Posterior cingulate gyrus (tissue), 11 donors: ENCODE measurements at places on chromosomes 5 and 9.
A peak's percentile ranks its signal among the peaks of the same experiment; 100 is the strongest.

DNA sequence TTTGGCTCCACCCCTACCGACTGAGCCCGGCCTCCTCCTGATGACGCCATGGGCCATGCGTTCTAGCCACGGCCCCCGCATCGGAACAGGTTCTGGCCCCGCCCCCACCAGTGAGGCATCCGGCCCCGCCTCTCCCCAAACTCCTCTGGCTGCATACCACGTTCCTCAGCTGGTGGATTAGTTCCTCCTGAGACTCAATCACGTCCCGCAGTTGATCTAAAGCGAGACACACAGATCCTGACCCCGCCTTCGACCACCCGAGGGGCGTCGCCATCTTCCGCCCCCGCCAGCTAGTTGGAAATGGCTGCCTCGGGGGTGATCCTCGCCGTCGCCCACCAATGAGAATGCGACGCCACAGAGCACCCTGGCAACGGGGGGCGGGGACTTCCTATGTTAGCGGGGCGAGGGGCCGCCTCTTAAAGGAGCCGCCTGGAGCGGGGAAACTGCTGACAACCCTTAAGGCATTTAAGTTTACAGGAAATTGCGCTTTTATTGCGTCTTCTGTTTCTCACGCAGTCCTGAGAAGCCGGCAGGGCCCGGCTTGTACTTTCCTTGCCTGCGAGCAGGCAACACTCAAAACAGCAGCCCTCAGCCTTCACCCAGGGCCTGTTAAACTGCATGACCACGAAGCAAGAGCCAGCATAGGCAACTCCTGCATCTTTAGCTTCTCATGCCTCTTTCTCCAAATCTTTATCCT lies at the start of gene SPATA24:
Gene SPATA24, minus strand, starts transcription at position 303 of the 697 bp plus-strand sequence. Its CDS starts 29 bp downstream, at position 274.
- peak; percentile 96 for DNase-seq

DNA sequence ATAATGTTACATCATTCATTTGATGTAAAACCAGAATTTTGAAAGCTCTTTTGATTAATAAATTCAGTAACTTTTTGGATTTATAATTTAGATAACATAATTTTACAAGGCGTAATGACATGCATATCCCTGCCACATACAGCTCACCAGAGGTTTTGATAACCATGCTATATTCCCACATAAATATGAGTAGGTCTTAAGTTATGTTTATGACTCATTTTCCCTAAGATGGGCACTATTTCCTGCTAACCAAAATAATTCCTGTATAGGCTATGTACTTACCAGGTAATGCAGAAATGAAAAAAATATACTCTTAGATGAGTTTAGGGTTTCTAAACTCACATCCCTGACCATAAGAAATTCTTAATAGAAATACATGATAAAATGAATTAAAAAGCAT lies 93.9 kb upstream of the EDIL3 start:
- DNase-seq = no peak

DNA sequence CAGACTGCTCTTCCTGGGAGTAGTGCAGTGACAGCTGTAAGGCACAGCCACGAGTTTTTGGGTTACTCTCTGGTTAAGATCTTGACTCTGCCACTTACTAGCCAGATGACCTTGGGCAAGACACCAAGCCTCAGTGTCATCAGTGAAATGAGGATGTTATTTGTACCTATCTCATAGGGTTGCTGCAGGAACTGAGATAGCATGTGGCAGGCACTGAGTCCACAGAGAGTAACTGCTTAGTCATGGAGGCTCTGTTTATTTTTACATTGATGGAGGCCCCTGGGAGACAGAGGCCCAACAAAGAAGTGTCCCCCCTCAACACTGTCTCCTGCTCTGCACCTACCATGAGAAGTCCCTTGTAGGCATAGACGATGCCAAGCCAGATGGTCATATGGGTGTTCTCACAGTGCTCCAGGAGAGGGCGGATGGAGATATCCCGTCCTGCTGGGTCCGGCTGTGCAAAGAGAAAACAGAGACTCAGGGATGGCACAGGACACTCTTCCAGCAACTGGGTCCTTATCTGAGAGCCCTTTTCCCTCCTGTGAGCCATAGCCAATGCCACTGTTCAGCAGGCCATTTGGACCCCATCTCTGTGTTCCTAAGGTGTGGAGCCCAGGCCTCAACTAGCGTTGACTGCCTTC lies 55.4 kb upstream of the TBC1D2 start:
- DNase-seq = no peak

DNA sequence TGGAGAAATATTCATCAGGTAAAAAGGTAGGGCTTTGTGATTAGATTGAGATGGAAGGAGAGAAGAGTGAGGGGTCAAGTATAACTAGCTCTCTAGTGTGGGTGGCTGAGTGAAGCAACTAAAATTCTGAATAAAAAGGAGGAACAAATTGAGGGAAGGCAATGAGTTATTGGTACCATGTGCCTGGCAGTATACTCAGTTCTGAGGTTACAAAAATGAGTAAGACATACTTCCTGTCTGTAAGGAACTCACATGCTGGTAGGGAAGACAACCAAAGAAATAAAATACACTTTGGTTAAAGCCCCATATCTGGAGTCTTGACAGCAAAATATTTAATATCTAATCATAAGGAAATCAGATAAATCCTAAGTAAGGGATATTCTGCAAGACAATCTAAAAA lies 476.8 kb upstream of the C9orf72 start:
- DNase-seq = no peak

GRCh38 chr5:103228061-103228460 lies 30.5 kb upstream of the MACIR start:
- no peak for DNase-seq

GRCh38 chr9:87089929-87090328 lies 142.6 kb upstream of the GAS1 start:
- no peak for DNase-seq

DNA sequence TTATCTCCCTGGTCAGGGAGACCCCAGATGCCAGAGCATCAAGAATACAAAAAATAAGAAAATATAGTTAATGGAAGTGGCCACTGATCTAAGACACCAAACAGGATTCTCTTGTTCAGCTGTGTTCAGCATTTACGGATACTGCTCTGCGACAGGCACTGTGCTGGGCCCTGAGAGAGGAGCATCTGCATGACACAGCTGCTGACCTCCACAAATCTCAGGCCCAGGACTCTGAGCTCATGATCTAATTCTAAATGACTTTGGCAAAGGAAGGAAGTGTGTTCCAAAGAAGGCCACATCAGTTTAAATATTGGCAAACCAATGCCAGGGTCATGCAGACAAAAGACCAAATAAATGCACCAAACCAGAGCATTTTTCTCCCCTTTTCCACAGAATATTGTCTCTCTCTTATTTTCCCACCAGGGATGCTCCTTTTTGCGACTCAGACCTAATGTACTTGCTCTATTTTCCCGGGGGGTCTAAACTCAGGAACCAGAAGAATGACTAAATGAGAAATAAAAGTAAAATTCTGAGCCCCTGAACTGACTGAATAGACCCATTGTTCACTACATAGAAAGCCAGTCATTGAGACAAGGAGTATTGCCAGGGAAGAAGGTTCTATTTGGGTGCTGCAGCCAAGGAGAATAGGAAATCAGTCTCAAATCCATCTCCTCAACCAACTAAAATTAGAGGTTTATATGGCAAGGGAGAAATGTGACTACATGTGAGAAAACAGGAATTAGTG lies 1.4 kb upstream of the AGGF1 start:
- DNase-seq = no peak

DNA sequence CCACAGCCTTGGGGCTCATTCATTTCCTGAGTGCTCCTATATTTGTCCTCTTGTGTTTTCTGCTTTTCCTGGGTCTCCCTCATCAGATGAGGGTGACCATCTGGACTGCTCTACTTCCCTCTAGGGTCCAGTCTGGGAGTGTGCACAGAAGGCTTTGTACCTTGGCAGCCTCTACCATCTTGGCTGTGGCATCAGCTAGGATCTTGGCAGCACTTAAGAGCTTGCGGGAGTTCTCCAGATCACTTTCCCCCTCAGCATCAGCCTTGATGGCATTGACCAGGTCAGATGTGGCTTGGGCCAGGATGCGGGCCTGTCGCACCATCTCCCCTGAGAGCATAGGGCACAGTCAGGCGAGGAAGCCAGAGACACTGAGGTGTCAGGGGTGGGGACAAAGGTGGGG lies 15.8 kb downstream of the TLN1 start:
- no peak for DNase-seq

DNA sequence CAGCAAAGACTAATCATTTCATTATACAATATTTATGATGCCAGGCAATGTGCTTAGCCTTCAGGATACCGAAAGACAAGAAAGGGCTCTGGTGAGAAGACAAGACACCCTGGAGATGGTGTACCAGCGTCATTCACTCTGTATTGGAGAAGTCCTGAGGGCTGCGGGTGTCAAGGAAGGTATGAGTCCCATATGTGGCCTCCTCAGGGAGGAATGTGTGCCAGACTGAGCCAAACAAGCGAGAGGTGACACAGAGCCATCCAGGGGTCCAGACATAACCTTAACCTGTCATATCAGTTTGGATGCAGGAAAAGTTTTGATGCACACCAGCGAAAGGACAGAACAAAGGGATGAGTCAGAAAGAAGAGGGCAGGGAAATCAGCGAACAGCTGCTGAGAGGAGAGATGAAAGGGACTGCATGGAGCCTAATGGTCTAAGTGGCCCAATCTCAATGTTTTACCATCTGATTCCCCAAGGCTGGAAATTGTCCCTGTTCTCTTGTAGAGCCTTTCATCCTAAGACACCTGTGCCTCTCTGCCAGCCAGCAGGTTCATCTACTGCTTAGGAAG lies 38.9 kb downstream of the ADRA1B start:
- no peak for DNase-seq

GRCh38 chr9:18848657-18849056 lies 184.4 kb downstream of the SAXO1 start:
- DNase-seq = no peak

GRCh38 chr9:114687034-114687433 lies 5.0 kb upstream of the TEX48 start:
- DNase-seq = no peak
